HEK293T (cell line): ENCODE measurements at places on chromosomes 16 and 17.

DNA sequence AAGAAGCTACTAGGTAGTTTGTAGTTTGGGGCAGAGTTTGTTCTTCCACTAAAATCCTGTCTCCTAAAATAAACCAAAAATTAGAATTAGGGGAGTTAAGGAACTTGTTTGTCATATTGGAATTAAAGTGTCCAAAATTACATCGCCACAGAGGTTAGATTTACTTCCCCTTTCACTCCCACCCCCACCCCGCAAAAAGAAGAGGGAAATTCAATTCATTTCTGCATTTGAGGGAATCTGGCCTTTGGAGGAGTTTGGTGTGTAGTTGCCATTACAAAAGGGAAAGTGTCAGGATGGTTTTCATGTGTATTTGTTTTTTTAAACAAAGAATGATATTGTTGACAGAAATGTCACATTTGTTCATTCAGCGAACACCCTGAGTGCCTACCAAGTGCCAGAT, 5.8 kb downstream of the TMEM97 start:
- no peak for DNase-seq

DNA sequence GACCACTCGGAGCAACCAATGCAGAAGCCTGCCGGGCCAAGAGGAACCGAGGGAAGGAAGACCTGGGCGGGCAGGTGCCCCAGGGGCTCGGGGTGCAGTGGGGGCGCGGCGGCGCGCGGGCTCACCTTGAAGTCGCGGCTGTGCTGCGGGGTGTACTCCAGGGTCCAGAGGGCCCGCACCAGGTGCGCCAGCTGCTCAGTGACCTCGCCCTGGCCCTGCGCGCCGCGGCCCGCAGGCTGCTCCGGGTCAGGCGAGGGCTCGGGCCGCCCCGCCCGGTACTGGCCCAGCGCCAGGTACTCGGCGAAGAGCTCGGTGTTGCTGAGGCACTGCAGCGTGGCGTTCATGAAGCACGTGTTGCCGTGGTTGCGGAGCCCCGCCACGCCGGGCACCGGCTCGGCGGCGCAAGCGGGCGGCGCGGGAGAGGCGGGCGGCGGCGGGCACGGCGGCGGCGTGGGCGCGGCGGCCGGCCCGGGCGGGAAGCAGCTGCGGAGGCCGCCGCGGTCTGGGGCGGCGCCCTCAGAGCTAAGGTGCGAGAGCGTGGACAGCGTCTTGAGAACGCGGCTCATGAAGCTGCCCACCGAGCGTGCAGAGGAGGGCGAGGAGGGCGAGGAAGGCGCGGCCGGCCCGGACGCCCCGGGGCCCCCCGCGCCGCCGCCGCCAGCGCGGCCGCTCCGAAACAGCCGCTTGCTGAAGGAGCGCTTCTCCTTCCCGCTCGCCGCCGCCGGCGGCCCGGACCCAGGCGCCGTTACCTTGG, 562 bp downstream of the USP31 start:
- DNase-seq, result peak; percentile 50

DNA sequence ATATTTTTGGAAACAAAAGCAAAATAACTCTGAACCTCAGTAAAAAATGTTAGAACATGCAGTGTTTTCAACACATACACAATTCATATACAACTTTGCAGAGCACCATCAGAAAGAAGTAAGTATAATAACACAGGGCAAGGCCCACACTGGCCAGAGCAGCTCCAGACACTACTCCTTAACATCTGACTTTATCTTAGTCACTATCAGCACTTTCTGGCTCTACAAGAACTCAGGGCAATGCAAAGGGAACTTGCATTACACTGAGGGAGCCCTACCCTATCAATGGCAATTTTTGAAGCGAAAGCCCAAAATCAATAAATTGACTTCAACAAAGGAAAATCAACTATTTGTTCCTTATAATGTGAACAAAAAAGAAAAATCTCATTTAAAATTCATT, 16.5 kb downstream of the RNF157 start:
- DNase-seq, result no peak

DNA sequence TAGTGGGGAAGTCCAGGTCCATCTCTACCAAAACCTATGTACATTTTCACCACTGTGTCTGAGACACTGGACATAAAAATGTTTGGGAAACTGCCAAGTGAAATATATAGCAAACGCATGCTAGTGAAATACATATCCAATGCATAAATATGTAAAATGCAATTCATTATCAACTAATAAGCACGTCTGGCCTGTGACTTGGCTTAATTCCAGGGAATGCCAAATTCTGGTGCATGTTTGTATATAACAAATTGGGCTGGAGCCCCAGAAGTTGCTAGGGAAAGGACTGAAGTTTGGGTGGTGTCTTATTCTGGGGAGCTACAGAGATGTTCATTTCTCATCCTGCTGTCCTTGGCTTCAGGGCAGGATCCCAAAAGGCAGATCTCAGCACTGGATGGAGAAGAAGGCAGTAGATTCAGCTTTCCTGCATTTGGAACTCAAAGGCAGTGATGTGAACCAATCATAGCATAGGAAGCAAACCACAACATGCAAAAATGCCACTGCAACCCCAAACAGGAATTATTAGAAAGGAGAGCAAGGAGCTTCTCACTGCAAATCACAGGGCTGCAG, 184.3 kb downstream of the HS3ST3A1 start:
- DNase-seq, result no peak

- DNase-seq, result peak; percentile 75
Measured at GRCh38 chr17:73998653-73999645, 204.5 kb upstream of the RPL38 start.

GRCh38 chr16:17773698-17774101, 302.9 kb upstream of the XYLT1 start:
- no peak for DNase-seq
